ENCODE measurements at places on chromosomes 16 and 17.

GRCh38 chr17:78939615-78940014 is 14.4 kb upstream of the TIMP2 start:
- no peak overlapping the region for H3K4me3 ChIP-seq
- H3K27ac ChIP-seq, result no peak overlapping the region
- no peaks in the 10 kb centered on the region for H3K27me3 ChIP-seq
- no peaks in the 10 kb centered on the region for H3K36me3 ChIP-seq

DNA sequence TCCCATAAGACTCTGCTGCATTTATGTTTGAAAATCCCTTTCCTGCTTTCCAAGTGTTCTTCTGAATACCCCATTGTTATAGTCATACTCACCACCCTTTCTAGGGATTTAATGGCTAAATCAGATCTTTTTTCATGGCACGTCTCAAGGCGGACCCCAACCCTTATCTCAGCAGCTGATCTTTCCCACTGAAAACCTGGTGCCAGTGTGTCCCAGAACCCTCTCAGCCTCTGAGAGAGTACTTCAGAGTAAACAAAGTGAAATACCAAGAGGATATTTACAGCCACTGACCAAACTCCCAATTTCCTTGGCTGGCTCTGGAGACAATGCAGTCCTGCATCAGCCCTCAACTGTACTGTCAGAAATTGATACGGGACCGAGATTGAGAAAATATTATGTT is 101.7 kb downstream of the TMEM100 start:
- H3K4me3 ChIP-seq, result no peak overlapping the region
- no peaks in the 10 kb centered on the region for H3K36me3 ChIP-seq
- no peak for DNase-seq
- no peaks in the 10 kb centered on the region for H3K4me1 ChIP-seq
- H3K27me3 ChIP-seq, result peaks cover 1% of the 10 kb centered on the region

DNA sequence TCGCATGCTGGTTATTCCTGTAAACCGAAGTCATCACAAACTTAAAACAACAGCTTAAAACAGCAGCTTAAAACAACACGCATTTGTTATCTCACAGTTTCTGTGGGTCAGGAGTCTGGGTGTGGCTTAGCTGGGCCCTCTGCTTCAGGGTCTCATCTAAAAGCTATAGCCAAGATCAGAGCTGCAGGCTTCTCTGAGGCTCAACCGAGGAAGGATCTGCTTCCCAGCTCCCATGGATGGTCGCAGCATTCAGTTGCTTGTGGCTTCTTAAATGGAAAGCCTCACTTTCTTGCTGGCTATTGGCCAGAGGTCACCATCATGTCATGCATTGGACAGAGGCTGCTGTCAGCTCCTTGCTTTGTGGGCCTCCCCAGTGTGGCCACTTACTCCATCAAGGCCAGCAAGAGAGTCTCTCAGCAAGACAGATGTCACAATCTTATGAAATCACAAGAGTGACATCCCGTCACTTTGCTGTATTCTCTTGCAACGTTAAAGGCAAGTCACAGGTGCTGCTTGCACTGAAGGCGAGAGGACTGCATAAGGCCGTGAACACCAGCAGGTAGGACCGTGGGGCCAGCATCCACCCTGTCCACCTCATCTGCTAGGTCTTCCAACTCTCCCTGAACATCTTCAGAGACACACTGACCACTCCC is 117.9 kb upstream of the TNRC6C start:
- no peaks in the 10 kb centered on the region for H3K36me3 ChIP-seq
- H3K27ac ChIP-seq, result peak overlapping the region; percentile 68
- no peak for DNase-seq

DNA sequence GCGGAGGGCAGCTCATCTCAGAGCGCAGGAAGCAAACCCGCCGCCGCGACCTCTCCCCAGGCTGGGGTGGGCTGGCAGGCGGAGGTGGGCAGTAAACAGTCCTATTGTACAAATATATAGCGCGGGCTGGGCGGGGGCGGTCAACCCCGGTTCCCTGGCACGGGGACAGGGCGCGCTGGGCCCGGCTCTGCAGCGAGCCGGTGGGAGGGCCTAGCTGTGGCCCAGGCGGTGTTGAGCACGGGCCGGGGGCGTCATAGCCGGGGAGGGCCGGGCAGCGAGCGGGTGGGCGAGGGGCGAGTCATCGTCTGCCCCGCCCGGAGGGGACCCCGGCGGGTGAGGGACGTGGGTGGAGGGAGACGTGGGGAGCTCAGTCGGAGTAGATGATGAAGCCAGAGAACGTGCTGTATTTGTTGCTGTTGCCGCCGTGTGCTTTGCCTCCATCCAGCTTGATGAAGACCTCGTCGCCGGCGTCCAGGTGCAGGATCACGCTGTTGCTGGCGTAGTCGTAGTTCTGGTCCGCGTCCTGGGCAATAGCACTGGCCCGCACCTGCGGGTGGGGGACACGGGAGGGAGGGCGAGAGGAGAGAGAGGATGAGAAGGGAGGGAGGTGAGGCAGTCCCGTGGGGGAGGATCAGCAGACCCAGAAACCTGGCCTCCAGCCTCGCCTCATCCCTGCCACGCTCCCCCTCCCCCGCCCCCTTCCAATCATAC is 8.1 kb downstream of the C1QL1 start:
- no peaks in the 10 kb centered on the region for H3K36me3 ChIP-seq
- peak; percentile 23 for DNase-seq
- H3K4me3 ChIP-seq, result no peak overlapping the region
- peaks cover 41% of the 10 kb centered on the region for H3K27me3 ChIP-seq
- H3K4me1 ChIP-seq, result peaks cover 14% of the 10 kb centered on the region
- H3K27ac ChIP-seq, result no peak overlapping the region

DNA sequence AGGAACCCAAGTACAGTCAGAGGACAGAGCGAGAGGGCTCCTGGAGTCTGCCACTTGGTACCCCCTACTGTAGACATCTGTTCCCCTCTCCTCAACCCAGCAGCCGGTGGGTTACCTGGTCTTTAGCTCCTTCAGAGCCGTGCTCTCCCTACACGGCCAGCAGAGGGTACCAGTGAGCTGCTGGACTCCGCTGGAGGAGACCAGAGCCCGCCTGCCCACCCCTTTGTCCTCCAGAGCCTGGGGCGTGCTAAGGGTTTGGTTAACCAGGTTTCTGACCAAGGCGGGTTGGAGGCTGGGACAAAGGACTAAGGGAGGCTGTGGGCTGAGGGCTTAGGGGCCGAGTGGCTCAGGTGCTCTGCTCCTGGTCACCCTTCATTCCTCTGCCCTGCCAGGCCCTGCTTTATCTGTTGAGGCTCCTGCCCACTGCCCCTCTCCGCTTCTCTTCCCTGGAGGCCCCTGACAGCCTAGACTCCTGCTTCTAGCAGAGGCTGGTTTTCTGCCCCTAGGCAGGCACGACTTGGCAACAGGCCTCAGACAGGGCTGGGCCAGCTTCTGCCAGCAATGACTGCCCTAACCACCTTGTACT is 2.7 kb upstream of the HSD11B2 start:
- no peak overlapping the region for H3K27ac ChIP-seq
- peaks cover 47% of the 10 kb centered on the region for H3K27me3 ChIP-seq
- DNase-seq, result no peak
- peaks cover 21% of the 10 kb centered on the region for H3K4me1 ChIP-seq

DNA sequence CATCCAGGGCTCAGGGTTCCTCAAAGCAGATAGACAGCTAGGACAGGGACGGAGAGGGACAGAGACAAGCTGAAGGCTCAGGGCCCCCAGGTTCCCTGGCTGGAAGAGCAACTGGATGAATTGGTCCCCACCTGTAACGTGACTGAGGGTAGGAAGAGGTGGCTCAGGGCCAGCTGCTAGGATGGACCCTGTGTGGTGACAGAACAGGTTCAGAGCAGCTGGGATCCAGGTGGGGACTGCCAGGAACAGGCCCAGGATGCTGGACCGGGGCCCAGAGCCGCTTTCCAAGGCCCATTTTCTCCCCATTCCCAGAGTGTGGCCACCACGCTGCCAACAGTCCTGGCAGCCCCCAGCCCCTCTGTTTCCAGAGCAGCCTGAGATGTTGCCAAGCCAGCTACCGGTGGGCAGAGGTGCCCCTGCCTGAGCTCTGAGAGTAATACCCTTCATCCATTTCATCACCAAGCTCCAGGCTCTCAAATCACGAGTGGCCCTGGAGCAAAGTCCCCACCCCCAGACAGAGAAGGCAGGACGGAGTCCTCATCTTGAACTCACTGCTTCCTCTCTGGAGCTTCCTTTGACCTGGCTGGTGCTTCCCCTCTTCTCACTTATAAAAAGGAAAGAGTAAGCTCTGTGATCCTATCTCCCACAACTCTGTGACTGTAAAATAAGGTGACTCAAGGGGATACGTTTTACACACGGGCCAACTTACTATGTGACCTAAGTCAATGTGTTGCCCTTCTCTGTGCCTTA is 79.6 kb downstream of the TMEM132E start:
- no peak overlapping the region for H3K27ac ChIP-seq
- no peaks in the 10 kb centered on the region for H3K36me3 ChIP-seq
- peaks cover 6% of the 10 kb centered on the region for H3K27me3 ChIP-seq
- H3K4me1 ChIP-seq, result no peaks in the 10 kb centered on the region
- DNase-seq, result peak; percentile 81

GRCh38 chr17:36094232-36094631 is 4.3 kb upstream of the CCL3 start:
- no peak overlapping the region for H3K27ac ChIP-seq
- H3K36me3 ChIP-seq, result no peaks in the 10 kb centered on the region
- no peak for DNase-seq
- H3K4me1 ChIP-seq, result peaks cover 2% of the 10 kb centered on the region

DNA sequence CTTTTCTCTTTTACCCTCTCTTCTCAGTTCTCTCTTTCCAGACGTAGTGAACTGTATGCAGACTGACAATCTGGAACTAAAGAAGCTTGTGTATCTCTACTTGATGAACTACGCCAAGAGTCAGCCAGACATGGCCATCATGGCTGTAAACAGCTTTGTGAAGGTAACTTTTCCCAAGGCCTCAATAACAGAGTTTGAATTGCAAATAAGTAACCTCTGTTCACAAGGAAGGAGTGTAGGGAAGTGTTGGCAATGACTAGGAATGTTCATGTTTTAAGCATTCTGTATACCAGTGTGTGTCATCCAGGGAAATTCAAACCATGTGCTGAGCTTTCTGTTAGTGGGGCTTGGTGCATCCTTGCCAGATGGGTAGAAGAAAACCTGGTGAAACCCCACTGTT is 18.6 kb downstream of the AP2B1 start:
- no peak overlapping the region for H3K4me3 ChIP-seq
- H3K27me3 ChIP-seq, result no peaks in the 10 kb centered on the region
- H3K36me3 ChIP-seq, result peaks cover 49% of the 10 kb centered on the region

GRCh38 chr17:12133183-12133582 is 112.5 kb downstream of the MAP2K4 start:
- H3K36me3 ChIP-seq, result peaks cover 21% of the 10 kb centered on the region
- no peak for DNase-seq
- no peak overlapping the region for H3K27ac ChIP-seq
- no peak overlapping the region for H3K4me3 ChIP-seq

DNA sequence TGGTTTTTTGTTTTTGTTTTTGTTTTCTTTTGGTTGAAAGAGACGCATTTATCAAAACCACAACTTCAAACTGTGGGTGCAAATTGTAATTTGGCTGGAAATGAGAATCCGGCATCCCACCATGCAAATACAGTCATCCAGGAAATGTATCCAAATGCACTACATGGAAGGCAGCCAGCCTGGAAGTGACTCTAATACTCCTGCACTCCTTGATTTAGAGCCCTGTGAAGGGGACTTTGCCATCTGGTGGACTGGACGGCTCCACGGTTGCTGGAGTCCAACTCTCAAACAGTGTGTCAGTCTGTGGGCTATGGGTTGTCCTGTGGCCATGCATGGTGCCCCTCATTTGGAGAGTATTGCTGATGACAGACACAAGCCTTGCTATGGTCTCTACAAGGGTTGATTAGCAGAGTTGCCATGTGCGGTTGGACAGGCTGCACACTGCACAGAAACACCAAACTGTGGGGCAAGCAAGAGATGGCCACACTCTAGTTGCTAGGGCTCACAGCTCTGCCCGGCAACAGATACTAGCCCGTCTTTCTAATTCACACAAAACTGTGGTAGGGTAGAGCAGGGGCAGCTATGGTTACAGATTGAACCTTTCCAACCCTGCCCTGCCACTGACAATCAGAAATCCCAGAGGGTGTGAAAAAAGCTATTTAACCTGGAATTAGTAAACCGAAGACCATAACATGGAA is 62.4 kb downstream of the VAT1L start:
- DNase-seq, result no peak
- H3K27ac ChIP-seq, result no peak overlapping the region

- H3K4me3 ChIP-seq, result peak overlapping the region; percentile 45
- no peak overlapping the region for H3K27ac ChIP-seq
- H3K36me3 ChIP-seq, result no peaks in the 10 kb centered on the region
Measured at GRCh38 chr17:44775838-44776621, 17.2 kb downstream of the ADAM11 start.

DNA sequence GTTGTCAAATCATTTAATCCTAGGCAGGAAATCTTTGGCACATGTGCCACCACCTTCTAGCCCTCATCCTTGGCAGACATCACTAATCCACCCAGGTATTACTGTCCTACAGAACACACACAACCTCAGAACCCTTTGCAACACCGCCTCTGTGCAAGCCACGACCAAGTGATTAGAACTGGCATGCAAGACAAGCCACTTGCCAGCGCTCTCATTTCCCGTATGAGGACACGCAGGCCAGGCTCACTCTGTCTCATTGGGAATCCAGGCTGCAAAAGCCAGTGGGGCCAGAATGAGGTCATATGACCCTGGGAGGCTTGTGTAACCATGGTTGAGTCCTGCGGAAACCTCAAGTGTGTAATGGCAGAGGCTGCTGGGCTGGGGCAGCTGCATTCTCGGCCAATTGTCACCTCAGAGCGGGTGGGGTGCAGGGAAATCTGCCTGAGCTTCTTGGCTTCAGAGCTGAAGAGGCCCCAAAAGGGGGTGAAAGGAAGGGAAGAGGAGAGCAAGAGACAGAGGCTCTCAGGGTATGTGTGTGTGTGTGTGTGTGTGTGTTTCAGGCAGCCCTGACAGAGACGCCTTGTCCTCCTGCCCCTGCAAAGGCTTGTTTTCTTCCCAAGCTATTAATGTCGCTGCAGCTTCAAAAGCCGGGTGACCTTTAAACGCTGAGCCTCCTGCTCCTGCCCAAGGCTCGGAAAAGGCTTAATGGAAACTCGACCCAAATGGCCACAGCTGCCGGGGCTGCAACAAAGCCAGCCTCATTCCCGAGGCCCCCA is 43.2 kb upstream of the MRPS23 start:
- H3K27me3 ChIP-seq, result no peaks in the 10 kb centered on the region
- H3K4me3 ChIP-seq, result peak overlapping the region; percentile 17
- DNase-seq, result peak; percentile 93
- H3K36me3 ChIP-seq, result no peaks in the 10 kb centered on the region

DNA sequence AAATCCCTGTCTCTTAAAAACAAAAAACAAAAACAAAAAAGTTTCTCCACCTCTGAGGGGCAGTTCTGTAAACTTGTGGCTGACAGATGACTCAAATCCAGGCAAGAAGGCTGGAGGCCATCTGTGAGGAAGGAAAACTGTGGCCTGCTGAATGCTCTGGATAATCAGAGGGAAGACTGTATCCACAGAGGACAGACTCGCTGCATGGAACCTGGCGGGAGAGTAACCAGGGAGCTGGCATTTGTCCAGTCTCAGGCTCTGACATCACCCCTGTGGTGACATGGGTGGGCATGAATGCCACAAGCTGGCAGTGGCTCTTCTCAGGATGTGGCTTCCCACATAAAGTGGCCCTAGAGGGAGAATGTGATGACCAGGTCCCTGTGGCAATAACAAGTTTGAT is 2.8 kb upstream of the KSR1 start:
- no peaks in the 10 kb centered on the region for H3K27me3 ChIP-seq
- no peak overlapping the region for H3K27ac ChIP-seq
- no peak overlapping the region for H3K4me3 ChIP-seq
- no peak for DNase-seq
